Tibial nerve (tissue), 4 donors: ENCODE measurements at places on chromosomes 12 and 14.

GRCh38 chr14:54697803-54698202, 130.9 kb downstream of the SAMD4A start:
- DNase-seq, result no peak
- no peaks in the 10 kb centered on the region for H3K27me3 ChIP-seq
- no peaks in the 10 kb centered on the region for H3K4me1 ChIP-seq
- H3K27ac ChIP-seq, result no peak overlapping the region
- H3K36me3 ChIP-seq, result no peaks in the 10 kb centered on the region

DNA sequence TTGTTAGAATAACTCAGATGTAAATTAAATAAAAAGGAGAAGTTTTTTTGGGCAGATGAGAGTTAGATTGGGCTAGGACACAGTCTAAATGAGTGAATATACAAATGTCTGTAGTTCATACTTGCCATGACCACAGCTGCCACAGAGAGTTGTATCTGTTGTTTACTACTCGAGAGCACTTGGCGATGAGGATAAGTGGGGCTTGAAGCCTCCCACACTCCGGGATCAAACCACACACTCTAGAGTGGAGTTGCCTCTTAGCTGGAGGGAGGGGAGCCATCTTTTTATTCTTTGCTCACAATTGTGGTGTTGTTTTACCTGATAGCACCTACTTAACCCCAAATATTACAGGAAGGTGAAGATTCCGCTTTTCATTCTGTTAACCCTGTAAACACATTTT, 27.5 kb downstream of the BEST3 start:
- no peak overlapping the region for H3K4me3 ChIP-seq
- DNase-seq, result no peak

- no peak overlapping the region for H3K27ac ChIP-seq
- DNase-seq, result no peak
- no peak overlapping the region for H3K4me3 ChIP-seq
- H3K27me3 ChIP-seq, result no peaks in the 10 kb centered on the region
- no peaks in the 10 kb centered on the region for H3K36me3 ChIP-seq
Measured at GRCh38 chr14:92551044-92551841, 37.7 kb downstream of the RIN3 start.

GRCh38 chr14:74391479-74391878, 34.5 kb downstream of the SYNDIG1L start:
- no peak for DNase-seq
- no peaks in the 10 kb centered on the region for H3K36me3 ChIP-seq
- H3K4me1 ChIP-seq, result no peaks in the 10 kb centered on the region
- H3K27me3 ChIP-seq, result peaks cover 6% of the 10 kb centered on the region

GRCh38 chr14:70045844-70046535, 142.8 kb downstream of the SLC8A3 start:
- H3K4me1 ChIP-seq, result no peaks in the 10 kb centered on the region
- H3K27ac ChIP-seq, result no peak overlapping the region
- no peak overlapping the region for H3K4me3 ChIP-seq
- no peaks in the 10 kb centered on the region for H3K36me3 ChIP-seq
- no peak for DNase-seq

DNA sequence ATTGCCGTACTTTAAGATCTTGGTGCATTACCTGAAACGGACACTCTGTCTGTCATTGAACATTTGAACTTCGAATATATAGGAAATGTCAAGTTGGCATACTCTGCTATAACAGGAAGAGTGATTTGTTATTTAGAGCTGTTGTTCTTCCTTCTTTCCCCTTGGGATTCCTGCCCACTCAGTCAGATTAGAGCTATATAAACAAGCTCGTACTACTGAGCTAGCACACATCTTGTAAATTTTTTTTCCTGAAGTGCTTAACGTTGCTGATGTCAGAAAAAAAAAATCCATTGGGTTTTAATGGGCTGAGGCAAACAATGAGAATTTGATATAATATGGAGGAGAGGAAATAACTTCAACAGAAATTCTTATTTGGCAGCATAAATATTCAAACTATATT, 26.8 kb downstream of the RGS6 start:
- no peaks in the 10 kb centered on the region for H3K4me1 ChIP-seq
- no peaks in the 10 kb centered on the region for H3K36me3 ChIP-seq
- H3K27ac ChIP-seq, result no peak overlapping the region
- H3K27me3 ChIP-seq, result no peaks in the 10 kb centered on the region
- no peak overlapping the region for H3K4me3 ChIP-seq

GRCh38 chr14:28677381-28677780, 89.2 kb upstream of the FOXG1 start:
- H3K4me1 ChIP-seq, result no peaks in the 10 kb centered on the region
- no peak for DNase-seq
- no peaks in the 10 kb centered on the region for H3K36me3 ChIP-seq
- H3K27me3 ChIP-seq, result no peaks in the 10 kb centered on the region
- H3K4me3 ChIP-seq, result no peak overlapping the region
- H3K27ac ChIP-seq, result no peak overlapping the region
